Omental fat pad (tissue), 4 donors: ENCODE measurements at places on chromosomes 1 and 21.

GRCh38 chr1:228839656-228840055 is 104.4 kb downstream of the RHOU start:
- DNase-seq: no peak

GRCh38 chr1:21706151-21706835 is 37.1 kb upstream of the RAP1GAP start:
- no peak for DNase-seq

GRCh38 chr1:192522673-192523072 is 52.9 kb upstream of the RGS1 start:
- no peak for DNase-seq

GRCh38 chr1:97925151-97925550 is 4.3 kb upstream of the DPYD start:
- DNase-seq: no peak

DNA sequence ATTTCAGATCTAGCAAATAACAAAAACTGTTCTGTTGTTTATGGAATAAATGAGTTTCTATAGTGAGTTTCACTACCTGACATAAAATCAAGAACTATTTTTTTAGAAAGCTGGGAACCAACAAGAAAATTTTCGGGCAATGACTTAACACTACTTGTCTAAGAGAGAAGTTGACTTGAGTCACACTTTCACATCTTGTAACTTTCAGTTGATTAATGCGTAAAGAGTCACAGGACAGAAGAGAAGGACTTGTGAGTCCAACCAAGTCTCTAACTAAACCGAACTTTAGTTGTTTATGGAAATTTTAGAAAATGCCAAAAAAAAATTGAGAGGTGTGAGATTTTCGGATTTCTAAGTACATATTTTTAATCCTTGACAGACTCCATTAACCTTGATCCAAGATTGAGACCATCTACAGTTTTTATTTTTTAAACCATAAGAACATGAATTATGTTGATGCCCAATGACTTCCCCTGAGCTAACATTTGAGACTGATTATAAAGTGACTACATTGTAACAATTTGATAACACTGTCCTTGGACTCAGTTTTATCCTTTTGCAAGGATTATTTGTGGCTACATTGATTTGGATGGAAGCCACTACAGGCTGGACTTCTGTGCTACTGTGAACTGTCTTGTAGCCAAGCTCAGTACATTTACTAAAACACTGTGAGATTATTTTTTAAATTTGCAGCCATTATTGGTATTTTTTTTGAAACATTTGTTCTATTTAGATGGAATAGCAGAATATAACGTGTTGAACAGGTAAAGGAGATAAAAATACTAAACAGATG is 284.0 kb downstream of the PTPRC start:
- DNase-seq: no peak

- no peak for DNase-seq
Measured at GRCh38 chr1:76892675-76893074, 25.4 kb downstream of the ST6GALNAC5 start.

DNA sequence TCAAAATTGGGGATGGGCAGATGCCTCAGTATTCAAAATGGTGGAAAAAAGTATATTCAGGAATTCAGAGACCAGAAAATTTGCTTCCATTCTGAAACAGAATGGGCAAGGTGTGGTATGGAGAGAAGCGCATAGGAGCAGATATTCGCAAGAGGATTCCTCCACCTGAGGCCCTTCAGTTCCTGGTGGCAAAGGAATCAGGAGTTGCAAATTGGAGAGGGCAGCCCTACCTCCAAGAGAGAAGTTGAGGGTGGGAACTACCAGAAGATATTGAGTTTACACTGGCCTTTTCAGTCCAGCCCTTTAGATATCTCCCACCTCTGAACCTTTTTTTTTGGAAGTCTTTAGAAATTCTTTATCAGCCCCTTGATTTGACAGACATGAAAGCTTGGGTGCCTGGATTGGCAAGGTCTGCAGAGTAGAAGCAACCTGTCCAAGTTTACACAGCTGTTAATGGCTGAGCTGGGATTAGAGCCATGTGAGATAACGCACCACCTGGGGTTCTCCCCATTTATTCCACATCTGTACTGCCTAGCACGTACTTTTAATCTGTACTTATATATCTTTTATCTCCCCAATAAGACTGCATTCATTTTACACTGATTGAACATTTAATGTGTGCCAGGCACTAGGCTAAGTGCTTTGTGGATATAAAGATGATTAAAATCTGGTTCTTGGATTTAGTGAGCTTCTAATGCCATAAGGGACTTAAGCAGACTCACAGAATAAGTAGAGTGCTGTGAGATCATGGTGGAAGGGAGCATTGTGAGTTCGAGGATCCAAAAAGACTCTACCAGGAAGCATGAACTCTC is 99.5 kb downstream of the NGF start:
- DNase-seq: no peak

- no peak for DNase-seq
Measured at GRCh38 chr1:219340796-219341195, 167.1 kb downstream of the LYPLAL1 start.

DNA sequence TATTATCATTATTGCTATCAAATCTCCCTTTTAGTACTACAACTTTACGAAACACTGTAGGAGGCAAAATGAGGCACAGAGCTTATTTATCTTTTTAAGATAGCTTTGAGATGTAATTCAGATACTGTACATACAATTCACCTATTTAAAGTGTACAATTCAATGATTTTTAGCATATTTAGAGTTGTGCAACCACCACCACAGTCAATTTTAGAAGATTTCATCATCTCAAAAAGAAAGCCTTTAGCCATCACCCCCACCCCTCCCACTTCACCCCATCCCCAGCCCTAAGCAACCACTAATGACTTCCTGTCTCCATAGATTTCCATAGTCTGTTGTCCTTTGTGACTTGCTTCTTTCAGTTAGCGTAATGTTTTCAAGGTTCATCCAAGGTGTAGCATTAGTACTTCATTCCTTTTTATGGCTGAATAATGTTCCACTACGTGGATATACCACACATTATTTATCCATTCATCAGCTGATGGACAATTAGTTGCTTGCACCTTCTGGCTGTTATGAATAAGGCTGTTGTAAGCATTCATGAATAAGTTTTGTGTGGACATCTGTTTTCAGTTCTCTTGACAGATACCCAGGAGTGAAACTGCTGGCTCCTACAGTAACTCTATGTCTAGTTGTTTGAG is 9.4 kb upstream of the CAPN9 start:
- no peak for DNase-seq

DNA sequence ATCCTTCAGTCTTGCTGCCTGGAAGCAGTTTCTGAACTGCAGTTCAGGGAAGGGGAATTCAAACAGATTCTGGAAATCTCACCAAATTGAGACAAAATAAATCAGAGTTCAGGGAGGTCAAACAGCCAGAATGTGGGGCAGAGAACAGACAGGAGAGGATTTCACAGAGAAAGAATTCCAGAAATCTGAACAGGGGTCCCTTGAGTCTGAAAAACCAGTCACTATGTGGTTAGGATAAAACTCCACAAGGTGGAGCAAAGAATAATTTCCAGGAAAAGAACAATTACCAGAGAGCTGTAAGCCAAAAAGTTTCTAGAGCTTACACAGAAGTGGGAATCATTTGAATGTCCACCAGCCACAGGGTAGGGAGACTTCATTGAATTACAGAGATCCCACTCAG is 84.7 kb downstream of the URB2 start:
- no peak for DNase-seq
